ENCODE measurements at places on chromosomes 6 and 20.
A peak's percentile ranks its signal among the peaks of the same experiment; 100 is the strongest.

DNA sequence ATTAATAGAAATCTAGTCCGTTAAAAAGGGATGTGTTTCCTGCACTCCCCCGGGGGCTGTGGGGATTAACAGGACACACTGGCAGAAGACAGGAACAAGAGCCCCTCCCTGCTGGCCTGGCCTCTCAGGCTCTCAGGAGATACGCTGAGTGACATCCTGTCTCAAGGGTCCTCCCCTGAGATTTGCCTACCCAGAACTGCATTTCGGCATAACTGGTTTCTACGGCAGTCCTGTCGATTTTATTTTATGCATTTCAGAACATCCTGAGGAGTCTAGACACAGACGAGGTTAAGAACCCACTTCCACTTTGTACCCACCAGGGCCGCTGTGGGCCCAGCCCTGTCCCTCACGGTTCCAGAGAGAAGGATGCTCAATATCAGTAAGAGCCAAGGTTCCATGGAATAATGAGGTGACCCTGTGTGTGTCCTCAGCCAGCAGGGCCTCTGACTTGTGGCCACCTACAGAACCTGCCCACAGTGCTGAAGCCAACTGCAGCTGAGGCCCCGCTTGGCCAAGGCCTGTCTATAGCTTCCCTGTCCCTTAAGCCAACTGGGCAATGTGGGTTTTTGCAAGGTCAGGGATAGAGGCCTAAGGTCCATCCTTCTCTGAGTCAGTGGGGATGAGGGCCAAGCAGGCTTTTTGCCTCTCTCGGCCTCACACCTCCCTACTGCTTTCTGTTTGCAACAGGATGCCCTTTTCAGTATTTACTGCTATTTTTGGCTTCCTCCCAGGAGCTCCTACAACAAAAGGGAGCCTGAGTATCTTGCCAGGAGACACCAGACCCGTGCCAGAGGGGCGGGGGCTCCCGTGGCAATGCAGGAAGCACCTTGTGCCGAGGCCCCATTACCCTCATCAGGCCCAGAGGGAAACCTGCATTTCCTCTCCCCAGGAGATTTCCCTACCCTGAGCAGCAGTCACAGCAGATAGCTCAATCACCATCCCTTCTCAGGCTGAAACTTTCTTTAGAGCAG, 14.7 kb downstream of the UQCC2 start:
- DNase-seq: no peak

DNA sequence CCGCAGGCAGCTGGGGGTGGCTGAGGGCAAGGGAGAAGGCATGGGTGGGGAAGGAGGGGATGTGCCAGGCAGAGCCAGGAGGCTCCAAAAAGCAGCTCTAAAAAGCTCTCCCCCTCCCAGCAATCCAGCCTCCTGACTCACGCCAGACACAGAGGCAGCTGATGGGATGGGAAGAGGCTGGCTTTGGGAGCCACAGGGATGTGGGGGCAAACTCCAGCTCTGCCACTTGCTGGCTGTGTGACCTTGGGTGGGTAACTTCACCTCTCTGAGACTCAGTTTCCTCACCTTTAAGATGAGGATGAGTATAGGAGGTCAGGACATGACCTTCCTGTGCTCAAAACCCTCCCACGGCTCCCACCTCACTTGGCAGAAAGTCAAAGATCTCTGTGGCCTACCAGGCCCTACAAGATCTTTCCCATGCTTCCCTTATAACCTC, 148.9 kb downstream of the CEBPB start:
- no peak for DNase-seq

DNA sequence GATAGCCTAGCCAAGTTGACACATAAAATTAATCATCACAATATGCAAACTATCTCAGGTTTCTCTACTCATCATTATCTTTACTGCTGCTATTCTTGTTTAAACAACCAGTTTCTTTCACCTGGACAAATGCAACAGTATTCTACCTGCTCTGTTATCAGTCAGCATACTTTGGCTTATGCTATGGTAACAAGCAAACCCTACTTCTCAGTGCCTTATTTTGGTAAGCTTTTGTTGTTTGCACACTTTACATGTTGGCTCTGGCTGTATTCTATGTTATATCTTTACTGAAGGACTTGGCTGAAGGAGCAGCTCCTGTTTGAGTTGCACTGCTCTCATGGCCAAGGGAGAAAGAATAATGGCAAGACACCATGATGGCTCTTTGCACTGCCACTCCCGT, 463.1 kb downstream of the EPM2A start:
- no peak for DNase-seq

GRCh38 chr6:151239603-151240035, at the start of gene AKAP12:
TSS of gene AKAP12 (plus strand) at chr6:151239967. CDS start at chr6:151240563, 596 bp downstream.
- DNase-seq: no peak

DNA sequence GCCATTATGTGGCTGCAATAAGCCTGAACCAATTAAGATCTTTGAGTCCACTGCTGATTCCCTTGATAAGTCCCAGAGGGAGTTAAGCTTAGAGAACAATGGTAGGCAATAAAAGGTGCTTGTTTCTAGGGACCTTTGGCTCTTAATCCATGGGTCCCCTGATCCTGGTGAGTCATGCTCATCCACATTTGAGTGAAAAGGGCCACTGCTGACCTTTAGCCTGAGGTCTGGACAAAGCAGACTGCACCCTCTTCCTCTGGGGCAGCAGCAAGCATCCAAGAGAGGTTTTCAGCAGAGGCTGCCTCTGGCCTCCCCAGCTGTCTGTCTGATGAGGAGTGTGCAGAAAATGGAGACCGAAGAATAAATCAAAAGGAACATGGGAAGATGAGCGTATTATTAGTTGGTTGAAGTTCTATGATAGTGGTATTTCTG, 16.1 kb upstream of the SCGN start:
- no peak for DNase-seq

GRCh38 chr6:83867527-83868161, 8.2 kb downstream of the CYB5R4 start:
- DNase-seq: peak; percentile 78

GRCh38 chr6:8322659-8323058, 112.7 kb downstream of the SLC35B3 start:
- no peak for DNase-seq

DNA sequence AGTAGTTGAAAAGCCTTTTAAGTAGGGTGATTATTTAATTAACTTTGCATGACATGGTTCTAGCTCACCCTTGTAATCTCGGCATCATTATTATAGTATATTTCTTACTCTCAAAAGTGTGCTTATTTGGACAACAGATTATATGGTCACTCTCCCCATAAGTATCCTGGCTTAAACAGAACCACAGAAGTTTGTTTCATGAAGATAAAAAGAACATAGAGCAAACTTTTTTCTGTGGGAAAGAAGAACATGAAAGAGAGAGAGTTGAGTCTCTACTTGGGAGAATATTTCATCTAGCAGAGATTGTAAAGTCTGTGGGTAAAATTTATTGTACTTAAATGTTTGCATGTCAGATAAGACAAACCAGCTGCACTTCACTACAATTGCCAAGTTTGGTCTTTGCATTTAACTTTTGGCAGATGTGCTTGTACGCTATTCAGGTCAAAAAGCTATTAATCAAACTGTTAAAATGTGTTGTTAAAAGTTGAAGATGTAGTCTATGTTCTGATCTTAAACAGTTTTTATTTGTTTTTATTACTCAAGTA, 33.4 kb upstream of the PRIM2 start:
- DNase-seq: peak; percentile 60

Data from skeletal muscle cell (primary cell).